Right forelimb (tissue), 1 donor: ENCODE measurements at places on chromosomes 2 and 18.

GRCh38 chr2:37148325-37148724 lies 8.5 kb downstream of the EIF2AK2 start:
- no peak for DNase-seq

DNA sequence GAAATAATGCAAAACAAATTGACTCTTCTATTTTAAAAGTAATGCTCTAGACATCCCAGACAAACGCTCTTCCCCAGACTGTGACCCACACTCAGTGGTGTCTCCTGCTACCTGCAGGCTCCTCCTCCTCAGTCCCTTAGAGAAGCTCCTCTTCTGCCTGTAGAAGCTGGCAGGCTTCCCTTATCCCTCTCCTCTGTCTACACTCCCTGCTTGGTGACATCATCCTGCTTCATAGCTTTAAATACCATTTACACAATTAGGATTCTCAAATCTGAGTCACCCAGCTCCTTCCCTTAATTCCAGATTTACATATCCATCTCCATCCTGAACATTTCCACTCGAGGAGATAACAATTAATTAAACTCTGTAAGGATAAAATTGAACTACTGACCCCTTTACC lies 167.9 kb downstream of the FBXO15 start:
- no peak for DNase-seq

DNA sequence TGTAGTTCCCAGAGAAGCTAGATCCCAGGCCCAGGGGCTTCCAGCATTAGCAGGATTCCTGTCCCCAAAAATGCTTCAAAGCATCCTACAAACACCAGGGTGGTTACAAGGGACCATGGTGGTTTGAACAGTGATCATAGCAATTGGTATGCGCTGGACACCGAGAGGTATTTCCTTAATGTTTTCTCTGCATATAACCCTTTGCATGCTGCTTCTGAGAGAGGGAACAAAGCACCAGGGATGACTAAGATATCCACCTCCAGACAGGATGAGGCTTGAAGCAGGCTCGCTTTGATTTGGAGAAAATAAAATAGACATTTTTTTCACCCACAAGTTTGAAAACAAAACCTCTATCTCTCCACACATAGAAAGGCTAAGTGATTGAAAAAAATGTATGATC lies 50.5 kb upstream of the TSPYL6 start:
- DNase-seq: no peak

DNA sequence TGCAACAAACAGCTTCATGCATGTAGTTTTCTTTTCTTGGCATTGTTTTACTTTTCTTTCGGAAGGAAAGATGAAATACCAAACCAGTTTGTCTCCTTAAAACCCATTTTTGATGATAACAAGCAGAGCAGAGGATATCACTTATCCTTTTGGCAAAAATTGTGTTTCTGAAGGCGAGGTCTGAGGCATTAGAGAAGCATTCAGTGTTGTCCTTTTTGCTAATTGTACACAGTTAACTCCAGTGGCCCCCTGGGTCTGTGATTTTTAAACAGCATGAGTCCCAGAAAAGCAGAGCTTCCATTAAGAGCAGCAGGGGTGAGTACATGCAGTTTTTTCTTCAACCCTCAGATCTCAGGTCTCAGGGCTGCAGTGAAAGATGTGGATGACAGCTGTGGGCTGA lies 41.3 kb downstream of the TTC39C start:
- no peak for DNase-seq
